Fibroblast of lung (primary cell): ENCODE measurements at places on chromosomes 5 and 9.

- DNase-seq, result no peak
Measured at GRCh38 chr9:117860849-117861248, 156.6 kb downstream of the TLR4 start.

- DNase-seq, result no peak
Measured at GRCh38 chr5:1016036-1016435, 7.4 kb downstream of the NKD2 start.

DNA sequence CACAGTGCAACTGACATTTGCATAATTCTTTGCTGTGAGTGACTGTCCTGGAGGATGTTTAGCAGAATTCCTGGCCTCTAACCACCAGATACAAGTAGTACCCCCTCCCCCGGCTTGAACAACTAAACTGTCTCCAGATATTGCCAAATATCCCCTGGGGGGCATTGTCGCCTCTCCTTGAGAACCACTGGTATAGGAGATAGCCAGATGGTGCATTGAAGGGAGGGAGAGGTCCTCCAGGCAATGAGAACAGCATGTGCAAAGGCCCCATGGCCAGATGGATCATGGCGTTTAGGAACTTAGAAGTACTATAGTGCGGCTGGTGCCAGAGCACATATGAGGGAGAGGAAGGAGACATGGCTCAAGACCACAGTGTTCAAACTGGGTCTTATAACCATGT, 18.9 kb upstream of the ORM1 start:
- DNase-seq, result no peak

DNA sequence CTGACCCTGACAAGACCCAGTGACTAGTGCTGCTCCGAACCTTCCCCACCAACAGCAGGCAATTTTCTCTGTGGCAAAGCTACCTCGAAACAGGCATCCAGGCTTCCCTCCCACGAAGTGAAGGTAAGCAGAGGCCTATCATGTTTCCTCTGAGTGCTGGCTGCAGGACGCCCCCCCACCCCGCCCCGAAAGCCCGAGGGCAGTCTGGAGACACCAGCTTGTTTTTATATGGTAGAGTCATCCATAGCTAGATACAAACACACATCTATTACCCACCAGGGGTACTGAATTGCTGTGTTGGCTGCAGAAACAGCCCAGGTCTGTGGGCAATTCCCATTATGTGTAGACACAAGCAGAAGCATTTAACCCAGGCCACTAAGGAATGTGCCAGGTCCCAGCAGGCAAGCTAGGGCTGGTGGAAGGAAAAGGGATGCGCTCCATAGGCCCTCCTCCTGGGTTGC, 40.4 kb downstream of the LIX1 start:
- no peak for DNase-seq

DNA sequence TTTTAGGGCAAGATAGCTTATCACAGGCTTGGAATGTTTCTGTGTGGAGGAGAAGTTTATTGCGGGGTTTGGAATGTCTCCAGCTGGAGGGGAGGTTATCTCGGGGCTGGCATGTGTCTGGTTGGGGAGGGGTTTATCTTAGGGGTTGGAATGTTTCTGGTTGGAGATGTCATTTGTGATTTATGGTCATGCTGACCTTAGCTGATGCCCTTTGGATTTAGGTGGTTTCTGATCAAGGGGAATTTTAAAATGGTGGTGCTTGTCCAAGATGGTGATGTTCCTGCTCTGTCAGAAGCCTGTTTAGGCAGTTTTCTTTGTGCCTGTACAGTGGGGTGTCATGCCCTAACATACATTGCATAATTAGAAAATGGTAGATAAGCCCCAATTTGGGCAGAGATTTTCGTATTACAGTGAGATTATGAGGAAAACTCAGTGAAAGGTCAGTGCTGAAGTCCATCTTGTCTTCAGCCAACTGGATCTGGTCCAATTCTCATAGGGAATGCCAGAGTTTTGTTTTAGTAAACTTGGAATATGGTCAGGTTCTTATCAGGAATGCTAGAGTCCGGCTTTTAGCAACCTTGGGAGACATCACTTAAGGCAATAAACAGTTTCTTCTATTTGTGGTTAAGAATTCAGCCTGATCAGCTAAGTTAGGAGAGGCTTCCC, 14.3 kb downstream of the CDK20 start:
- peak; percentile 72 for DNase-seq

GRCh38 chr5:31066655-31067328, 126.7 kb upstream of the CDH6 start:
- no peak for DNase-seq

DNA sequence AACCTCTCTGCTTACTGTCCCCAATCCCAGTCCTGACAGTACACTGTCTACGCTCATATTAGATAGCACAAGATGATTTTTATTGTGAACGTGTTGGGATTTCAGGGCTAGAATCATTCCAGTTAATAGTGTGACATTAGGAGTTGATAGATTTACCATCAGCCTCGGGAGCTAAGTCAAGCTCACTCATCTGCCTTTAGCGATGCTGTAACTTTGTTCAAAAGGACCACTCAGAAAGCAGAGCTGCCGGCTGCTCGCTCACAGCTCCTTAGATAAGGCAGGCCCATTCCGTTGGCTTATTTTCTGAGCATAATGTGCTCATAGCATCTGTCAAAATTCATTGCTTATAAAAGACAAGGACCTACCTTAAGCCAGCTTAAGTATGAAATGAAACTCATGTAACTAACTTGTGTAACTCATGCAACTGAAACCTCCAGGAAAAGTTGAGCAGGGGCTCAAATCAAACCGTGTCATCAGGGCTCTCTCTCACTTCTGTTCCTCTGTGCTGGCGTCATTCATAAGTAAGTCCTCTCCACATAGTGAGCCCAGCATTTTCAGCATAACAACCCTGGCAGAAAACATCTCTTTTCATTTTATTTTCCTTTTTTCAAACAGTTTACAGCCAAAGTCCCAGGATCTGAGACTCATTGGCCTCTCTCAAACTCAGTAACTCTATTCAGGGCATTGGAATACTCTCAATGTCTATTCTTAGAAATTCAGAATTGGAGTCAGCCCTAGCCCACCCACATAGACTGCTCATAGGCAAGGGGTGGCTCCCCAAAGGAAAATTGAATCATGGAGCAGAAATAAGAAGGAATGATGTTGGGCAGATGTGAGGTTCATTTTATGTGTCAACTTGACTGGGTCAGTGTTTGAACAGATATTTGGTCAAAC, 208.8 kb downstream of the MAN2A1 start:
- no peak for DNase-seq

DNA sequence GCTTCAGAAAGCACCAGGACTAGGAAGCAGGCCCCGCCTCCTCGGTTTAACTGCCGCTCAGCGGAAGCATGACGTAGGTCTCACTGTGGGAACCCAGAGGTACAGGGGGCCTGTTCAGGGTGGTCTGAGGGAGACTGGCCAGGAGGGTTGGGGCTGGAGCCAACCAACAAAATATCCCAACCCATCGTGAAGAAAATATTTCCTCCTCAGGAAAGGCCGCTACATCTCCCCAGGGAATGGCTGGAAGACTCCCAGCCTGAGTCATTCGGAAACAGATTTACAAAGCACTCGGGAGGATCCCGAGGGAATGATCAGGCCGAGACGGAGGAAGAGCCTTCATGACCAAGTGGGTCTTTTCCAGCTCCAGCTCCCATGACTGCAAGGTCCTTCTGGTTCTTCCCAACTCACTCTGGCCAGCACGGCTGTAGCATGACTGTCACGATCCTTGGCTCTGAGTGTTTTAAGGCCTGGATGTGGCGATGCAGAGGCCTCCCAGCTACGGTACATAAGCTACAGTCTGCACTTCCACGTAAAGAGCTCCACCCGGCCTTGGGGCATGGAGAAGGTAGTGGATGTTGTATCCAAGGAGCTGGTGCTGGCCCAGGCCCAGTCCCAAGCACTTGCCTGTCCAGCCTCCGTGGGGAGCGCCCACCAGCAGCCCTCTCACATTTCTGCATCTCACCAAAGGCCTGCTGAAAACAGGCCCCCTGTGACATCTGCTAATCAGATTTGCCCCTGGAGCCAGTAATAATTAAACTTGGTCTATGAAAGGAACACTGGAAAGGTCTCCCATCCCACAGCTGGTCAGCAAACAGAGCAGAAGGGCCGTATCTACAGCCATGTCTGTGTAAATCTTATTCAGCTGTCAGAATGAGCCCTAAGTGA, 100.6 kb downstream of the LHFPL2 start:
- peak; percentile 92 for DNase-seq
